OCI-M1 (cell line): ENCODE measurements at places on chromosomes 12 and 14.

- DNase-seq, result no peak
Observed at GRCh38 chr14:91332986-91333649, 84.5 kb downstream of the CCDC88C start.

GRCh38 chr12:50275556-50275955 lies 7.8 kb downstream of the LIMA1 start:
- DNase-seq, result peak; percentile 31

GRCh38 chr12:66851134-66851533 lies 172.3 kb upstream of the GRIP1 start:
- DNase-seq, result peak; percentile 71

DNA sequence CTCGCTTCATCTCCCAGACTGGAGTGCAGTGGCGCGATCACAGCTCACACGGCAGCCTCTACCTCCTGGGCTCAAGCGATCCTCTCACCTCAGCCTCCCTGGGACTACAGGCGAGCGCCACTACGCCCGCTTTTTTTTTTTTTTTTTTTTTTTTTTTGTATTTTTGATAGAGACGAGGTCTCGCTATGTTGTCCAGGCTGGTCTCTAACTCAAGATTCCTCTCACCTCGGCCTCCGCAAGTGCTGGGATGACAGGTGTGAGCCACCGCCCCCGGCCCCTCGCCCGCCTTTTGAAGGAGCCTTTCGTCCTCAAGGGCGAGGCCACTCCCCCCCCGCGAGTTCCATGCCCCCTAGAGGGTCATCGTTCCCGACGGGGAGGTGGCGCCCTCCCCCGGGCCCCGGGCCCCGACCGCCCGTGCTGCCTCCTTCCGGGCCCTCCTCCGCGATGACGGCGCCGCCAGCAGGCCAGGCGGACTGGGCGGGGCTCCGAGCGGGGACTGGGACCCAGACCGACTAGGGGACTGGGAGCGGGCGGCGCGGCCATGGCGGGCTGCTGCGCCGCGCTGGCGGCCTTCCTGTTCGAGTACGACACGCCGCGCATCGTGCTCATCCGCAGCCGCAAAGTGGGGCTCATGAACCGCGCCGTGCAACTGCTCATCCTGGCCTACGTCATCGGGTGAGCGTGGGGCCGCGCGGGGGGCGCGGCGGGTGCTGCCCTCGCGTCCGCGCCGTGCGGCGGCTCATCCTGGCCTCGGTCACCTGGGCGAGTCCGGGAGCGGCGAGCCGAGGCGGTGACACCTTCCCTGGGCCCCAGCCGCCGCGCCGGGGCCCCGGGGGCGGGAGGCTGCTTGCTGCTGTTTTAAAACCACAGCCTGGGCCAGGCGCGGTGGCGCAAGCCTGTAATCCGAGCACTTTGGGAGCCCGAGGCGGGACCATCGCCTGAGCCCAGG lies at the start of gene P2RX4:
Gene P2RX4, plus strand, starts transcription at position 506 of the 949 bp plus-strand sequence. Its CDS starts 36 bp downstream, at position 542.
- peak; percentile 95 for DNase-seq

GRCh38 chr12:107449891-107450290 lies 235.7 kb upstream of the PWP1 start:
- no peak for DNase-seq
